ENCODE measurements at places on chromosomes 5 and 9.

GRCh38 chr5:113022661-113023060, 46.1 kb downstream of the DCP2 start:
- no peak for DNase-seq

DNA sequence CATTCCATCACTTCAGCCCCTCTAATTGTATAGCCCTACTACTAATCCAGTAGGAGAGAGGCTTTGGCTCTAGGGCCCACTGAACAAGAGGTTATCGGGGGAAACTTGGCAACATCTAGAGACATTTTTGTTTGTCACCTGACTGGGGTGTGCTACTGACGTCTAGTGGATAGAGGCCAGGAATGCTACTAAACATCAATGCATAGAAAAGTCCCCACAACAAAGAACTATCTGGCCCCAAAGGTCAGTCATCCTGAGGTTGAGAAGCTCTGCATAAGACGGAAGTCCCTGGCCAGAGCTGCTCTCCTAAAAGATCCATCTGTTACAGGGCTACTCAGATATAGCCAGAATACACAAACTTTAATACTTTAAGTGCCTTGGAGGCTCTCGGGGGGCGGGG, 570.6 kb upstream of the KLF4 start:
- DNase-seq = no peak

GRCh38 chr9:98879963-98880310, 63.8 kb upstream of the COL15A1 start:
- DNase-seq = no peak

DNA sequence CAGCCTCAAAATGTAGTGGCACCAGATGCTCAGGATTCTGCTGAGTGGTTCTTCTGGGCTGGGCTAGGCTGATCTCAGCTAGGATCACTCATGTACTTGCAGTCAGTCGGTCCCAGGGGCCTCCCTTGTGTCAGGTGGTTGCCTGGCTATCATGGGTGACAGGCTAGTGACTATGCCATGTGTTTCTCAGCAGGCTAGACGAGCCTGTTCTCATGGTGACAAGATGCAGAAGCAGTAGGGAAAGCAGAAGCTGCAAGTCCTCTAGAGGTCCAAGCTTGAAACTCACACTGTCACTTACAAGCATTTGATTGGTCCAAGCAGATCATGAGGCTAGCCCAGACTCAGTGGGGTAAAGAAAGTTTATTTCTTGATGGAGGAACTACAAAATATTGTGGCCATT, 15.2 kb upstream of the KCNMB1 start:
- DNase-seq = no peak

DNA sequence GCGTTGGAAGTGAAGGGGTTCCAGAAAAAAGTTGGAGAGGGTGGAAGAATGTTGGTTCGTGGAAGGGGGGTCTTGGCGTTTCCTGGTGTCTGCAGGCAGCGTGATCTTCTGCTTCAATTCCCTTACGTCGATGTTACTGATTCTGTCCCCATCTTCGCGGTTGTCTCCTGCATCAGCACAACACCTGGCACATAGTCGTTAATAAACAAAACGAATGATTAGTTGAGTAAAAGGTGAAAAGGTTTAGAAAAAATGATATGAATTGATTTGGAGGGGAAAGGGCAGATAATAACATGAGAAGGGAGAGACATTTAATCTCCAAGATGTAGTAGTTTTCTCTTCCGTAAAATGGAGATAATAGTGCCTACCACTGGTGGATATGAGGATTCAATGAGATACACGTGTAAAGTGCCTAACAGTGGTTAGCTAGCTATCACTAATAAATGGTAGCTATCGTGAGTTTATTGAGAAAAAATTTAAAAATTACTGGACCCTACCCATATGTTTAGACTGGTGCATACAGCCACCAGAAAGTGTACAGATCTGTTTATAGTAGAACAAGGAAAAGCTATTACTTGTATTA, 556 bp downstream of the MTREX start:
- DNase-seq = no peak

- no peak for DNase-seq
Observed at GRCh38 chr5:74285675-74286280, 354.8 kb downstream of the ENC1 start.

DNA sequence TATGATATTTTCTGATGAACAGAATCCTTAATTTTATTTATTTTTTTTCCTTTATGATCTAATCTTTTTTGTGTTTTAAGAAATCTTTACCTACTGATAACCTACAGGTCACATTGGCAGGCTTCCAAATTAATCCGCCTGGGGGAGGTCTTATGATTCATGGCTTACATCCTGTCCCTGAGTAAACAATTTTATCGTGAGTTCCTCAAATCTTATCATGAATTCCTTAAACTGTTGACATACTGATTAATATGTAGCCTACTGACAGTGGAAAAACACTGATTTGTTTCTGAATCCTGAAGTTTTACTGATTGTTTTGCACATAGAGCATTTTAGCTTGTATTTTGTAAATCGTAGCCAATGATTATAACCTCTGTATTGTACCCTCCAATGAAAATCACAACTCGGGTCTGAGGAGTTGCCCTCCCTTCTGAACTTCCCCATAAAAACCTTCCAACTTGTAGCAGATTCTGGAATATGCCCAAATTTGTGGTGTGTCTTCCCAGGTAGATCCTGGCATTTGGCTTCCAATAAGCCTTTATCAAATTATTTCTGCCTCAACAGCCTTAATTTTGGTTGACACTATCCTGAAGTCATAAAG, 105.6 kb downstream of the VCAN start:
- DNase-seq = no peak
